ENCODE measurements at places on chromosomes 1 and 21. TPM values are rescaled to one million over a fixed set of nuclear protein-coding genes. Genes with fewer than 3 reads are reported as not detected.

Gene OR6P1
- total RNA-seq: not detected

Gene NR1I3
- not detected for total RNA-seq

Gene MXRA8
- 200 TPM for total RNA-seq

Gene WDTC1
- total RNA-seq: 18.6 TPM

Gene TCP10L
- not detected for total RNA-seq

Gene OR2M3
- total RNA-seq: not detected

Gene RAP1GAP
- total RNA-seq: 0.23 TPM

Gene TRIM62
- total RNA-seq: 0.70 TPM

Gene BARHL2
- total RNA-seq: not detected

Gene HRNR
- not detected for total RNA-seq

Gene SLC44A5
- under 0.01 TPM for total RNA-seq

Gene SPRR1B
- total RNA-seq: not detected

Gene KRTAP19-3
- total RNA-seq: not detected

Gene APCS
- total RNA-seq: not detected

Gene GPR3
- total RNA-seq: 0.30 TPM

Gene LRRC42
- 27.1 TPM for total RNA-seq

Gene SEC16B
- total RNA-seq: 2.9 TPM

Gene FAM78B
- under 0.01 TPM for total RNA-seq

Gene SDC3
- 9.3 TPM for total RNA-seq

Gene LRRIQ3
- total RNA-seq: 0.35 TPM

Gene GPR37L1
- total RNA-seq: under 0.01 TPM

Gene PGLYRP3
- total RNA-seq: not detected

Gene KIF26B
- 10.6 TPM for total RNA-seq

Gene CELA3B
- total RNA-seq: not detected

Gene NFYC
- total RNA-seq: 45.6 TPM

Gene ADCY10
- under 0.01 TPM for total RNA-seq

Gene NLRP3
- total RNA-seq: 0.23 TPM

Gene COL9A2
- 0.59 TPM for total RNA-seq
